NCI-H1694 (cell line): ENCODE measurements at places on chromosomes 5 and 9.

GRCh38 chr5:144503123-144503522 lies 332.4 kb downstream of the KCTD16 start:
- DNase-seq: no peak

GRCh38 chr5:117761186-117761585 lies 1186.6 kb upstream of the SEMA6A start:
- DNase-seq: no peak

DNA sequence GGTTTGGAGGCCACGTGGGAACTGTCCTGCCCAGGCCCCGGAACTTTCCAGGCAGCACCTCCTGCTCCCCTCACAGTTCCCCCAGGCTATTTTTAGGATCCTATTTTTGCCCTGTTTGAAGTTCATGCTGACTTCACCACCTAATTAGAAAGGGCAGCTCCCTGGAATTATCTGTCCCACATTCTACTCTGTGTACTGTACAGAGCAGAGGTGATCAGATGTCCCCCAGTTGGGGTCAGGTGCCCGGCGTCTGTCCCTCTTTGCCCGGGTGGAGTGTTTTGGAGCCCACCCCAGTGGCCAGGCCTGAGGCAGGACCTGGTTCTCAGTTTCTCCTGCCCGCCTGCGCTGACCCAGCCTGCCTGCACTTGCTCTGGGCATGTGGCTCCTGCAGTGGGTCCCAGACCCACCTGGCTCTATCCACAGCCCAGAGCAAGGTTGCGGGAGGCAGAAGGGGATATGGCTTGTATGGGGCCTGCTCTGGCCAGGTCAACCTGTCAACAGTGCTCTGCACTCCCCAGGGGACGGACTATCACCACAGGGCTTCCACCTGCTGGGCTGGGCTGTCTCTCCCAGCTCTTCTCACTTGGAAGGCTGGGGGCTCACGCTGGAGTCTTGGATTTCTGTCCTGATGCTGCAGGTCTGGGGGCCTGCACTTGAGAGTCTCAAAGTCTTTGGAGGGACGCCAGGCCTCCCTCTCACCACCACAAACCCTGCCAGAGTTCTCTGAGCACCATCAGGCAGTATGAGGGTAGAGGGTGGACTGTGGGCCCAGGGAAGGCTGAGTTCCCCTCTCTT lies 268.3 kb downstream of the GADD45G start:
- no peak for DNase-seq

DNA sequence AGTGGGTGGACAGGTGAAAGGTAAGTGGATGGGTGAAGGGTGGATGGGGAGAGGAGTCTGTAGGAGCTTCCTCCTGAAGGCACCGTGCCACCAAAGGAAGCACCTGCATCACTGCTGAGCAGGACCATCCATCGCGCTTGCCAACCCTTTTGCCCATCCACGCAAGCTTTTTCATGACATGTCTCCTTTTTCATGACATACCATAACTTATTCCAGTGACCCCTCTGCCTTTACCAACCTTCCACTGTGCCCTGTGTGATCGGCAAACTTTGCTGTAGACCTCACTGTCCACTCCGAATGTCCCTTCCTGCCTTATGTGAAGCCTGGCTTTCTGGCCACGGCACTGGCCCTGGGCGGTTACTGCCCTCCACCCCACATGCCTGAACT lies 13.4 kb downstream of the FLT4 start:
- no peak for DNase-seq

- no peak for DNase-seq
Observed at GRCh38 chr5:182126-182525, 9.2 kb upstream of the LRRC14B start.

DNA sequence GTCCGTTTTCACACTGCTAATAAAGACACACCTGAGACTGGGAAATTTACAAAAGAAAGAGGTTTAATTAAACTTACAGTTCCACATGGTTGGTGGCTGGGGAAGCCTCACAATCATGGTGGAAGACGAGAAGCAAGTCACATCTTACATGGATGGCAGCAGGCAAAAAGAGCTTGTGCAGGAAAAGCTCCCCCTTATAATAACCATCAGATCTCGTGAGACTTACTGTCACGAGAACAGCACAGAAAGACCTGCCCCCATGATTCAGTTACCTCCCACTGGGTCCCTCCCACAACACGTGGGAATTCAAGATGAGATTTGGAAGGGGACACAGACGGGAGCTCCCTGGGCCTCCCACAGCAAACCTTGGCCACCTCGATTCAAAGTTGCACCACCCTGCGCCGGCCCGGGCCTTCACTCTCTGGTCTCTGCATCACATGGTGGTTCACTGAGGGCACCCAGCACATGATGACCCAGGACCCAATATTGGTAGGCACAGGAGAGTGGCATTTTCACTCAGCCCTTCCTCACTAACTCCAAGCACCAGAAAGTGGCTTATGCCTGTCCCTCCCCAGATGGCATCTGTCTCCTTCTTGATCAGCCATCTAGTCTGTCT lies 21.0 kb upstream of the TDRD7 start:
- DNase-seq: no peak

DNA sequence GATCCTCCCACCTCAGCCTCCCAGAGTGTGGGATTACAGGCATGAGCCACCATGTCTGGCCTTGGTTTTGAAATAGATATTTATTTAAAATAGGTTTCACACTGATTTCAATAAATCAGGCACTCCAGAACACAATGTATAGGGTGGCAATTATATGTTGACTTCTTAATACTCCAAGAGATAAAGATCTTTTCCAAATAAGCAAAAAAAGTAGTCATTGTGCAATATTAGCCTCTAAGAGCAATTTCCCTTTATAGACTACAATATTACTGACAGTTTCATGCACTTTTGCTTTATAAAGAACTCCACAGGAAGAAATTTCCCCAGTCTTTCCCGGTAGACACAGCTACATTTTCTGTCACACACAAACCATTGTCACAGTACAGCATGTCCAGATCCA lies 23.4 kb upstream of the RUFY1 start:
- DNase-seq: no peak

DNA sequence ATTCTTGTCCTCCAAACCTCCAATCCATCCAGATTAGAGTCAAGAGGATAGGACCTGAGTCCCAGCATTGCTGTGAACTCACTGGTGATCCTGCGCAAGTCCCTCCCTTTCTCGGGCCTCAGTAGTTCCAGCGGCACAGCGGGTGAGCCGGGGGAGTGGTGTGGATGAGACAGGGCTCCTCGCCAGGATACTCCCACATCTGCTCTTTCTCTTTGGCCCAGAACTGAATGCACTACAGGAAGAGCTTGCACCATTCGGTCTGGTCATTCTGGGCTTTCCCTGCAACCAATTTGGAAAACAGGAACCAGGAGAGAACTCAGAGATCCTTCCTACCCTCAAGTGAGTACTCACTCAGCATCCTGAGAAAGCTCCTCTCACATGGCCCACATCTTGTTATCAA lies 6.3 kb downstream of the GPX3 start:
- no peak for DNase-seq

- DNase-seq: no peak
Observed at GRCh38 chr9:123637945-123638634, 282.1 kb downstream of the CRB2 start.

- DNase-seq: no peak
Observed at GRCh38 chr5:82295144-82295543, 17.0 kb upstream of the RPS23 start.

DNA sequence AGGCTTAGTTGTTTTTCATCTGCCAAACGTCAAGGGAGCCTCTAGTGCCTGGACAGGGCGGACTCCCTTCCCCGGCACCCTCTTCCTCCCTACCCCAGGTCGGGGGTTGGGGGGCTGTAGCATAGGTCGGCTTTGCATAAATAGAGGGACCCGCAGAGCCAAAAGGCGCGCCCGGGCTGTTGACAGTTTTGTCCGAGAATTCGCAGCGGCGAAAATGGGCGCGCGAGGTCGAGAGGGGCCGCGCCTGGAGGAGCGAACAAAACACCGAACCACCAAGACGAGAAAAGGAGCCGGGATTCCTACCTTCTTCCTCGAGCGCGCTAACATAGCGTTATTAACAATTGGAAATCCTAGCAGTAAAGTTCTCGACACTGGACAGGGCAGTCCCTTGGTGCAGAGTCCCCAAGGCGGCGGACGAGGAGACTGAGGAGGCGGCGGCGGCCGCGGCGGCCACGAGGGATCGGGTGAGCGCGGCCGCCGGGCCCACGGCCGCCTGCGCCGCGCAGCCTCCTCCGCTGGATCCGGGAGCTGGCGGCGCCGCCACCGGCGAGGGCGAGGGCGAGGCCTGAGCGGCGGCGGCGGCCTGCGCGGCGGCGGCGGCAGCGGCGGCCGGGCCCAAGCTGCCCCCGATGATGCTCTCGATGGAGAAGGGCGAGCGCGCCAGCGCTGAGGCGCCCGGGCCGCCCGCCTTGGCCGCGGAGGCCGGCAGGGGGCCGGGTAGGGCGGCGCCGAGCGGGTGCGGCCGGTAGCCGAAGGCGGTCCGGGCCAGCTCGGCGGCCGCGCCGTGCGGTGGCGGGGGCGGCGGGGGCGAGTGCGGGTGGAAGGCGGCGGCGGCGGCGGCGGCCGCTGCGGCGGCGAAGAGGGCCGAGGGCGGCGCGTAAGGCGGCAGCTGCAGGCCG lies 1.7 kb downstream of the FOXD1 start:
- no peak for DNase-seq

GRCh38 chr5:123718238-123718637 lies 206.3 kb downstream of the CSNK1G3 start:
- DNase-seq: no peak

- DNase-seq: no peak
Observed at GRCh38 chr5:138772986-138773594, 19.9 kb downstream of the CTNNA1 start.

- DNase-seq: no peak
Observed at GRCh38 chr9:121871431-121872025, 220.1 kb downstream of the DAB2IP start.

- DNase-seq: no peak
Observed at GRCh38 chr5:112906637-112907036, 15.4 kb downstream of the REEP5 start.

DNA sequence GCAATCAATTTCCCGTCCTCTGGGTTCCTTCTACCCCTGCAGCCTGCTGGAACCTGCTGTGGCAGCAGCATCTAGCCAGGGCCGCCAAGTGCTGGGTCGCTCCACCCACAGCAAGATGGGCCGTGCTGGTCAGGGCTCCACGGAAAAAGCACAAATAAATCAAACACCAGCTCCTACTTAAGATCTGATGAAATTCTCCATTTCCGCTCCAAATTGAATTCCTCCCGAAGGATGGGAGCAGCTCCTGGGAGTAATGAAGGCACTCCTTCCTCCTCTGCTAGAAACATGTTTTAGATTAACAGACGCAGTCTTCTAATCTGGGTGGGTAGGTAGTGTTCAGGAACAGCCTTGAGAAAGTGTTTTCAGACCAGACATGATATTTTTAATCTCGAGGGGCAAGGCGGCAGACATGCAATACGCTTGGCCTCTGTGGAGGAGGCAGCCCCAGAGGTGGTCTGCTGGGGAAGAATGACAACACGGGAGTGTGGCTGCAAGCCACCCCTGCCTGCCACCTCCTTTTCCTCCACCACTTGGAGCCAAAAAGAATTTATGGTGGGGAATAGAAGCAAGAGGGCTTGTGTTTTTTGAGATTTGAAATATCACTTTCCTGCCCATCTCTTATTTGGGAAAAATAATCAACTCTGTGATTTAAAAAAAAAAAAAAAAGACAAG lies 194.1 kb downstream of the AOPEP start:
- DNase-seq: no peak

GRCh38 chr5:44665101-44665701 lies 143.5 kb upstream of the MRPS30 start:
- DNase-seq: no peak

GRCh38 chr9:71446473-71447411 lies 321.6 kb downstream of the CEMIP2 start:
- DNase-seq: no peak

DNA sequence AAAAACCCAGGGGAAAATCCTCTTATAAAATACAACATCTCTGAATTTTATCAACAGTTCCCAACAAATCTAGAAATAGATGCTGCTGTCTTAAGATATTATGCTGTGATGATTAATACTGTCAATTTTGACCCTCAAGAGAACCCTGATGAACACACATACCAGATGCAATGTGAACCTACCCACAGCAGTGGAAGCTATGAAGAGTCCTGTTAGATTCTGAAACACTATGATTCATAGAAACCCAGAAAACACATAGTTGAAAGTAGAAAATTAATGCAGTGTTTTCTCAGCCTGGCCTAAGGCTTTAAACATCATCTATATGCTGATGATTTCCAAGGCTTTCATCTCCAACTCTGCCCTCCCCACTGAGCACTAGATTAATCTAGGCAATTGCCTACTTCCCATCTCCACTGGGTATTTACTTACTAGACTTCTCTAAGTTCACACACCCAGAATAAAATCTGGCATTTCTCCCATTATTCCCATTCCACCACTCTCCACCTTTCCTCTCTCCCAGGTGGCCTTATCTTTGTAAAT lies 296.2 kb downstream of the CTNND2 start:
- DNase-seq: no peak

DNA sequence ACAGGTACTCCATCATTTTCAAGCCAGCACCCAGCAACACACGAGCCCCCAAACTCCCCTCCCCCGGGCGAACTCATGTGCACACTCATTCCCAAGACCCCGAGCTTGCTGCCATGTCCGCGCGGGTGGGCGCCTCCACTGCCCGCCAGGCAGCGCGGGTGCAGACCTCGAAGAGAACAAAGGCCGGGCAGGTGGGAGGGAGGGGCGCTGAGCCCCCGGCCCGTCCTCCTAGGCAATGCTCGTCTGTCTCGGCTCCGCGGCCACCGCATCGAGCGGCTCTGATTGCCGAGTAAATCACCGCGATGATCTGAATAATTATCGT lies 47.1 kb upstream of the PSD2 start:
- DNase-seq: no peak

GRCh38 chr5:87300176-87300575 lies 32.5 kb downstream of the RASA1 start:
- DNase-seq: no peak

DNA sequence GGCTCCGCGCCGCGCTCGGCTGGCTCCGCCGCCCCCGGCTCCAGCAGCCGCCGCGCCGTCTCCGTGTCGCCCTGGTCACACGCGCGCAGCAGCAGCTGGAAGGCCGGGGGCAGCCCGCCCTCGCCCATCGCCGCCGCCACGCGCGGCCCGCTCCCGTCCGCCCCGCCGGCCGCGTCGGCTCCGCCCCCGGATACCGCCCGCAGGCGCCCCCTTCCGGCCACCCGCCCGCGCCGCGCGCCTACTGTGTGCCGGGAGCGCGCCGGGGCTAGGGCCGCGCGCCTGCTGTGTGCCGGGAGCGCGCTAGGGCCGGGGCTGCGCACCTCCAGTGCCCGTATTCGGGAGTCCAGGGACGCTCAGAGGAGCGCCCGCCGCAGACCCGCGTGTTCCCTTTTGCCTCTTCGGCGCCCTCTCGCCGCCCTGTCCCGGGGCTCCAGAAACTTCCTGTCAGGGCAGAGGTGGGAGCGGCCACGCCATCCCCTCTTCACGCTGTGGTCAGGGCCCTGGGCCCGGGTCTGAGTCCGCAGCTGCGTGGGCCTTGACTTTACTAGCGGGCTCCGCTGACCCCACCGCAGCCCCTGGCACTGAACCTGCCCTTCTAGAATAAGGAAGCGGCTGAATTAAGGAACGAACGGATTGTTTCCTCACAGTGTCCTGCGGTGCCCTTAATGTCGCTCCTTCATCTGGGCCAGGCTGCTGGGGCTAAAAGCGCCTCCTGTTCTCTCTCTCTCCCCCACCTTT lies at the start of gene ANKS6:
Gene ANKS6 (minus strand): TSS at position 192 of the 738 bp plus-strand sequence. CDS start 64 bp downstream, at position 128.
- no peak for DNase-seq

GRCh38 chr5:156918311-156918845 lies 44.6 kb downstream of the TIMD4 start:
- no peak for DNase-seq
